Mesenteric fat pad (tissue), 1 donor: ENCODE measurements at places on chromosomes 7 and 10.

- peak; percentile 86 for DNase-seq
Measured at GRCh38 chr10:111113961-111114757, 37.3 kb downstream of the ADRA2A start.

- DNase-seq = no peak
Measured at GRCh38 chr10:48231699-48232315, 42.7 kb downstream of the FRMPD2 start.

DNA sequence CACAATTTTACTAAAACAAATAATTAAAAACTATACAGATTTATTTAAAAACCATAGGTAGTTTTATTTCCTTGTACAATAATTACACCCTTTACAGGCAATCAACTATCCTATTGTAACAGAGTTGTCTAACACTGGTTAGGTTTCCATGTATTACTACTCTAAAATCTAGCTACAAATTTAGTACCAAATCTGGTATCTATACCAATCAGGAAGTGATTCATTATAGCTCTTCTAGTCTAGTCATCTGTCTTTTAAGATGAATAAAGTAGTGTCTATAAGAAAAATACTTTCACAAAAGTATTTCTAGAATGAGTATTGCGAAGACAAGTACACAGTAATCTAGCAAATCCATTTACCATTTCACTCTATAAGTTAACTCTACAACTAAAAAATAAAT is 16.9 kb downstream of the ZNF800 start:
- DNase-seq = no peak

DNA sequence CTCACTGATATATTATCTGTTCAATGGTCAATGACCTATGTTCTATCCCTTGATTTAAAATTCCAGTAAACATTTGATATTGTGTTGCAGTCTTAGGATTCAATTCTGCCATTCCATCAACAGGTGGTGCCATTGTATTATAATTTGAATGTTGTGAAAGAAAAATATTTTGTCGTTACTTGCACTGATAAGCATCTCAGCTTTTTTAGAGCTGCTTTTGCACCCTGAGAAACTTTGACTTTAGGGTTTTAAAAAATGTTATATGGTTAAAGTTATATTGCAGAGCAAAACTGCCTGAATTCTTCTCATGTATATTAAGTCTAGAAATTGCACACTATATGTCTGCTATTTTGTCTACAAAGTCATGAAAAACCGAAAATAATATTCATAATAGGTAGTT is 18.8 kb upstream of the MINDY3 start:
- no peak for DNase-seq

DNA sequence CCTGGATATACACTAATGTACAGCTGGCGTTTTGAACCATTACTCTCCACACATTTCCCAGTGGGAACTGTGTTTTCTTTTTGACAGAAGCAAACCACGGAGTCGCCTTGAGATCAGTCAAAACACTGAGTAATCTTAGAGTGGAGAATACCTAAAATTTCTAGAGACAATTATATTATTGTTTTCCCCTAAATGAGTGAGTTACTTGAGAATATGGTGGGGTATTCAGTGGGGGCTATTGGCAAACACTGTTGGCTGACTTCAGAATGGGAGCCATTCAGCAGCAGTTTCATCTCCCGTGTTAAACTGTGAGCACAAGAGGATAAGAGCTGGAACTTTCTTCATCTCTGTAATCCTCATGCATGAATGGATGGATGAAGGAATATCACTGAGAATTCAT is 6.2 kb downstream of the IL2RA start:
- no peak for DNase-seq

GRCh38 chr7:150736864-150737263 is 354 bp upstream of the GIMAP5 start:
- DNase-seq = no peak

DNA sequence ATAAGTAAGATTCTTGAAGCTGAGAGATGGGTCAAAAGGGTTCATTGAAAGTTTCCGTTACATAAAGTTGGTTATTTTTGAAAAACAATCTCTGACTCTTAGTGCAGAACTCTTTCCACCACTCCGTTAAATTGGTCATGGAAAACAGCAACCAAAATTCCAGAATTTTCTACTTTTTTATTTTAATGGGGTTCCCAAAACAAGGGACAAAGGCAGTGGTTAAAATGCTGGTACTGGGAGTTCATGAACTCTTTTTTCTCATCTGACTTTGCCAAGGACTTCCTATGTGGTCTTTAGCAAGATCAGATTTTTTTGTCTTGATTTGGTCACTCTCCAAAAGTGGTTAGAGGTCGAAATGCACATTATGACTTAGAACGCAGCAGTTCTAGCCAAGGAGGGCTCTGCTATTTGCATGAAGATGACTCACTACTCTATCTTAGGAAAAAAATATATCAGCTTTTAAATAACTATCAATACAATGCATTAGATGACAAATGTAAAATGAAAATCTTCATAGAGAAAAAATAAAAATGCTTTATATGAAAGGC is 145.7 kb downstream of the REEP3 start:
- no peak for DNase-seq

GRCh38 chr7:42159130-42159529 is 77.9 kb downstream of the GLI3 start:
- DNase-seq = no peak

- no peak for DNase-seq
Measured at GRCh38 chr7:105210721-105211205, 178.0 kb downstream of the SRPK2 start.

DNA sequence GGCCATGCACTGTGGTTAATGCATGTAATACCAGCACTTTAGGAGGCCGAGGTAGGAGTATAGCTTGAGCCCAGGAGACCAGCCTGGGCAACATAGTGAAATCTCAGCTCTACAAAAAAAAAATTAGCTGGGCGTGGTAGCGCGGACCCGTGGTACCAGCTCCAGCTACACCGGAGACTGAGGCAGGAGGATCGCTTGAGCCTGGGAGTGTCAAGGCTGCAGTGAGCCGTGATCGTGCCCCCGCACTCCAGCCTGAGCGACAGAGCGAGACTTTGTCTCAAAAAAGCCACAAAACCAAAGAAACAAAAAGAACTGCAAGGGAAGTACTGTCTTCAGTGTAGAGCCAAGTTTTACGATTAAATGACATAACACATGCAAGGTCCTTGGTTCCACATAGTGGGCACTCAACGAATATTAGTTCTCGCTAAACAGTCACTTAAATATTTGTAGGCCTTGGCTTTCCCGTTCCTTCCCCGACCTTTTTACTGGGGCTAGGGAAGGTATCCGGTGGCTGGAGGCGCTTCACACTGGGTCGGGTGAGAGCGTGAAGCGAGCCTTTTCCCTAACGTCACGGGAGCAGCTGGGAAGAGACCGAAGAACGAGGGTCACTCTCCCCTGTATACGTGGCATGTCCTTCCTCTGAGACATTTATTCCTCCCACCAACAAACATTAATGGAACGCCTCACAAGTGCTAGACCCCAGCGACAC is 993 bp upstream of the SND1 start:
- no peak for DNase-seq

DNA sequence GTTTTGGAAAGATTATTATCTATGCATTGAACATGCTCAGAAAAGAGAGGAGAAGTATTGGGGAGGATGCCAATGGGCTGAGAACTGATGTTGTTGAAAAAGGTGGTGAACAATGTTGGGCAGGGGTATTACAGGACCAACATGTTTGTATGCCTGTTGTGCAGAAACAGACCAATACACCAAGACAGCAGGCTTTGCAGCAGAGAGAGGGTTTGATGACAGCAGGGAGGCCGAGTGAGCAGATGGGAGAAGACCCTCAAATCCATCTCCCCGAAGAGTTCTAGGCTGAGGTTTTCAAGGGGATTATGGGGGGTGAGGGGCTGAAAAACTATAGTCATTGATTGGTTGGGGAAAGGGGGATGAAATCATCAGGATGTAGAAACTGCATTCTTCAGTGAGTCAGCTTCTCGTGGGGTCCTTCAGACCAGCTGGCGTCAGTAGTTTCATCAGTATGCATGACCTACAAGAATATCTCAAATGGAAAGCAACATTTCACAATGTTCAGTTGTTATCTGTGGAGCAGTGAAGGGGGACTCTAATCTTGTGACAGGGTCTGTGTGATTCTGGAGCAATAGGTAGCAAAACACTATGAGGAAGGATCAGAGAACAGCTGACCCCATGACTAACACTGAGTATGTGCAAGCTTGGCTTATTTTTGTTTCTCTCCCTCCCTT is 167.8 kb downstream of the BAMBI start:
- DNase-seq = no peak

DNA sequence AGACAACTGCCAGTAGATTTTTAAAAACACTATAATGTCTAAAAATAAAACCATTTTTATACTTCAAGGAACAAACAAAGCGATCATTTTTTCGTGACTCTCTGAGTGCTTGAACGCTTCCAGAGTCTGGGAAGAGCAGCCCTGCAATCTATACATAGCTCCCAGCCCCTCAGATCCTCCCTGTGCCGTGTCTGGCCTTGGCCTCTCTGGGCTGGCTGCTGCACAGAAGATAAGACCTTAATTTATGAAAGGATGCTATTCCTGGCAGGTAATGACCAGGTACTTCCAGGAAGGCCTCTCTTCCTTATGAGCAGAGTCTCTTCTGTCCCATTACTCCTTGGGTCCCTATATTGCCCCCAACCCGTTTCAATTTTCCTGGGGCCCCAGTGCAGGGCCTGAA is 200.9 kb upstream of the AOAH start:
- DNase-seq = no peak

DNA sequence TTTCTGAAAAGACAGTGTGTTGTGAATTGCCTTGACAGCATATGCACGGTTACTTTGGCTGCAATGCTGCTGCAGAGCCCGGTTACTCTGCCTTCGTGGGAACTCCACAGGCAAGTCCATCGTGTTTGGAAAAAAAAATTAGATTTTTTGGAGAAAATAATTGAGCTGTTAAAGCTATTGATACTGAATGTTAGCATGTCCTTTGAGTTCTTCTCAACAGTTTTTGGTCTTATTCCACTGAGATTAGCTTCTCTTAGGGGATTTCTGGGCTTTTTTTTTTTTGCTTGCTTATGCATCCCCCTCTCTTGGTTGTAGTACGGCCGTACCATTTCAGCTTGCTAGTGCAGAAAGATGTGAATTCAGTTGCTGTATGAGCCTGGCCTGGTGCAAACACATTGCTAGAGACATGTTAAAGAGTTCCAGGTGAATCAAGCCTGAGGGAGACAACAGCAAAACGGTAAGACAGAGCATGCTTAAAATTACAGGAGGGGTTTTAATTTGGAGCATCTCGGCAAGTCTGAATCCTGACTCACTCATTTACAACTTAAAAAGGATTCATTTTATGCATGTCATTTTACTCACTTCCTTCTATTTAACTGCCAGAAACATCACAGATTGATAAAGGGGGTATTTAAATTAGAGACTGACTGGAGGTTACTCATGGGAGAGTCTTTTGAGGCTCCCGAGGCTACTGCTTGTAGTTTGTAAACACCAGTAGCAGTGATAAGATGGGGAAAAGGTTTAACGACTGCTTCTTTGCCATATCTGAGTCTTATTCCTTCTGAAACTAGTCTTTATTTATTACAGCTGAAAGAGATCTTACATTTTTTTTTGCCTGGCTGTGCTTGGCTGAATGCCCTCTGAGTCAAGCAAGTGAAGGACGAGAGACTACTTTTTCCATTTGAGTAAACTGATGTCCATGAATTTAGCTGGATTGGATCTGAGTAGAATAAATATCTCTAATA is 113.7 kb downstream of the CDK14 start:
- DNase-seq = no peak

DNA sequence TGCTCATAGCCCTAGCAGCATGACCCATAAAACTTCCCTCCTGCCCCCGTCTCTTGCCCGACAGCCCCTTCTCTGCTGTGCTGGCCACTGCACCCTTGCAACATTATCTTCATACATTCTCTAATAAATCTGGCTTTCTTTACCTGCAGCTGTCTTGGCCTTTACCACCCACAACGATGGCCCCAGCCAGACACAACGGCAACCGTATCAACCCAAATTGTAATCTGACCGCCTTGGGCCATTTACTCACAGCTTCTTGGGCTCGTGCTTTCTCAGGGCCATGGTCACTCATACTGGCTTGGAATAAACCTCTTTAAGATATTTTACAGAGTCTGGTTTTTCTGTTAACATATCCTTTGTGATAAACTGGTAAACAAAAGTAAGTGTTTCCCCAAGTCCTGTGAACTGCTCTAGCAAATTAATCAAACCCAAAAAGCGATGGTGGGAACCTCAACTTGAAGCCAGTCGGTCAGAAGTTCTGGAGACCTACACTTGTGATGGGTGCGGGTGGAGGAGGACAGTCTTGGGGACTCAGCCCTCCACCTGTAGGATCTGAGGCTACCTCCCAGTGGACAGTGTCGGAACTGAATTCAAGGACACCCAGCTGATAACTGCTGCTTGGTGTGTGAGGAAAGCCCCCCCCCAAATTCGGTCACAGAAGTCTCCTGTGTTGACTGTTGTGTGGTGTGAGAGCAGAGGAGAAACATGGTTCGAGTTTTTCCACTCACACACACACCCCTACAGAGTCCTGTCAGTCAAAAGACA is 87.6 kb upstream of the ATP6V0A4 start:
- DNase-seq = no peak

DNA sequence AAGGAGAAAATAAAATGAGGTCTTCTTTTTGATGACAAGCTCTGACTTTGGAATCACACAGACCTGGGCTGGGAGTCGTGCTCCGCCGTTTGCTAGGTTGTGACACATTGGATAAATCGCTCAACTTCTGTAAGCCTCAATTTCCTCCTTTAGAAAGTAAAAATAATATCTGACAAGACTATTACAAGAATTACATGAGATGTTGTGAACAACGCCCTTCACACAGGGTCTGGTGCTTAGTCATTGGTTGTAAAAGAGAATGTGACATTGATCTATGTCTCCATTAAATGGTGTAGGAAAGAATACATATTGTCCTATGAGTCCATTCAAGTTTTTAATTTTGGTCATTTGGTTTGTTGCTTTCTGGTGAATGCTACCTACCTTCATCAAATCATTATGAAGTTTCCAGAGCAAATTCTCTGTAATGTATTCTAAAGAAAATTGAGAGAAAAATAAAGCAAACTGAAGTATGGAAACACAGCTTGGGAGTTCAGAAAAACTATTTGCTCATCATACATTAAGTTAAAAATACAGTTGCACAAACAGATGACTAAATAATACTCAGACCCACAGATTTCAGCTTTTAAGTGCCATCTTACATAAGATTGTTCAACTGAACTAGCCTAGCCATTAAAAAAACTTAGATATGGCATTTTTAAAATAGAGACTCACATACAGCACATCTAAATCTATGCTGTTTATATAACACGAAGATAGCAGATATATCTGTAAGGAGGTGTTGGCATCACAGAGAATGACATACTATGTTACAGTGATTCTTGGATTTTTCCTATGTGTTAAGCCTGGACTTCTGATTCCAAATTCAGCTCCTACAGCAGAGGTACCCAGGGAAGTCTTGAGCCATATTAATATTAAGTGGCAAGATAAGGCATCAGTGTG is 12.3 kb upstream of the ADRB1 start:
- DNase-seq = no peak

DNA sequence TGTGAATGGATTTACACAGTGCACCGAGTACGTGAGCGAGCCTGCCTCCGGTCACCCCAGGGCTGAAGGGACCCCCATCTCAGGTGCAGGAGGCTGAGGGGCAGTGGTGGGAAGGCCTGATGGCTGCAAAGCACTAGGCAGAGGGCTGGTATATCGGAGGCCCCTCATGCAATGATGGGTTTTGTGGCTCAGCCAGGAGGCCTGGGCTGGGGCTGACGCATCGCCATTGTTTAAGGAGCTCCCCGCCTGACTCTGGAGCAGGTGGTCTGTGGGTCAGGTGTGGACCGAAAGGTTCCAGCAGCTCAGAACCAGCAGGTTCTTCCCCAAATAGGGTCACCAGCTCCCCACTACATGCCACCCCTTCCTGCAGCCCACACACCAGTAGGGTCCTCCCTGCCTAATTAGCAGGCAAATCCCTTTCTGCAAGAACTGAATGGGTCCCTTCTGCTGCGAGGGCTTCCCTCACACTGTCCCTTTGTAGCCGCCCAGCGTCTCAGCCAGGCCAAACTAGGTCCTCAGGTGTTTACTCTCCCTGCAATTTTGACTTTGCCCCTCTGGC is 33.0 kb downstream of the OAT start:
- peak; percentile 64 for DNase-seq
